Trophoblast cell (in vitro differentiated cells and primary cell): ENCODE measurements at places on chromosomes 12 and 14.

DNA sequence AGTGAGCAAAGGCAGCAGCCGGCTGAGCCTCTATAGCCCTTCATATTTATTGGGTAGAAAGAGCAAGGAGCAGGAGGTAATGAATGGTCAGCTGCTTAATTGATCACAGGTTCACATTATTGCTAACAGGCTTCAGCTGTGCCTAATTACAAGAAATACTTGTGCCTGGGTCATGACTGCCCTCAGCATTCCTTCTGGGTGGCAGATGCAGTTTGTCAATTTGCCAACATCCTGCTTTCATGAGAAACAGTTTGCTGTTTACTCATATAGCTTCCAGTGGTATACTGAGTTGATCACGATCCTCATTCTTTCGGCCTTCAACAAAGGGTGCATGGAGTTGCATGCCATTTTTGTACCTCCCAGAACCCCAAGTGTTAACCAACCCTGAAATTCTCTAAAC is 81.0 kb upstream of the PLEKHG7 start:
- no peak overlapping the region for H3K27ac ChIP-seq
- no peaks in the 10 kb centered on the region for H3K36me3 ChIP-seq
- H3K27me3 ChIP-seq = no peaks in the 10 kb centered on the region

DNA sequence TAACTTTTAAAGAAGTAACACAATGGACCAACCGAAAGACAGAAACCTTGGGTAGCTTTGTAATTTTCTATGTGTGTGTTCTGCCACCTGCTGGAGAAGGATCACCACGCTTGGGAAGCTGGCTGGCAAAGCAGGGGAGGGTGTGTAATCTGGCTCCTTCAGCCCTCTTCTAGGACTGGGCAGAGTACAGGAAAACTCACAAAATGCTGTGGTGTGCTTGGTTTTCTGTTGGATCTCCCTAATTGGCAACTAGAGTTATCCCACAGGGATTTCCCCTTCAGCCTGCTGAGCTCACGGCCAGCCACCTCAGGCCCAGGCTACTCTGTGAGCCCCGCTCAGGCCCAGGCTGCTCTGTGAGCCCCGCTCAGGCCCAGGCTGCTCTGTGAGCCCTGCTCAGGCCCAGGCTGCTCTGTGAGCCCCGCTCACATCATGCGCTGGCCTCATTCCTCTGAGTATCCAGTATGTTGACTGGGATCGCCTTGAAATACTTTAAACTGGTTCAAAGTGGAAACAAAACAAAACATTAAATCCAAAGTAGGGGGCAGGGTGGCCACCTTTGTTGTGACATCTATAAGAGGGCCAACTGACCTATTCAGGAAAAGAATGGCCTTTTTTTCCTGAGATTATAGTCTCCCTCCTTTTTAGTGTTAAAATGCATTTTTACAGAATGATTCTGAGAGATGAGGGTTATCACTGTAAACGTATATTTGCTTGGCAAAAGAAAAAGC is 52.0 kb upstream of the RNU6-8 start:
- peaks cover 4% of the 10 kb centered on the region for H3K4me1 ChIP-seq
- no peaks in the 10 kb centered on the region for H3K27me3 ChIP-seq
- H3K36me3 ChIP-seq = no peaks in the 10 kb centered on the region

DNA sequence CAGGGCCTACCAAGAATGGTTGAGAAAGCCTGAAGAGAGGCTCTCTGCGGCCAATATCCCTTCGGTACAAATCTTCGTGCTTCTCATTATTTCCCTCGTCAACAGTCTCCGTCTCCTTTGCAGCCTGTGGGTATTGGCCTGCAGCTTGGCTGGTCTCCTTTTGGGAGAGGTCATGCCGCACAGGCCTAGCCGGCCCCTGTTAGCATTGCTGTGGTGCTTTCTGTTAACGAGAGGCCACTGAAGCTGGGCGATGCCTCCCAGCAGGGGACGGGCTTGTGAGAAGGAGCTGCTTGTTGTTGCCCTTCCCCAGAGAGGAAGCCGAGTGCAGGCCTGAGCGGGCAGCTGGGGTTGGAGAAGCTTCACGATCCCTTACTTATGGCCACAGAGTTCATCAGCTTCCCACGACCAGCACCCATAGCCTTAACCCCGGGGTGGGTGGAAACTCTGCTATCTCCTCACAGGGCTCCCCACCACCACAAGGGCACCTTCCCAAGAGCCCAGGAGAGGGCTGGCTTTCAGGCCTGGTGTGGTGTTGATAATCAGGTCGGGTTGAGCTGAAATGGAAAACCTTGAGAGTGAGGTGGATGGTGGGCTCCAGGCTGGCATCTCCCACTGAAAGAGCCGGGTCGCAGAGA is 228.6 kb downstream of the ZFP36L1 start:
- H3K4me3 ChIP-seq = no peak overlapping the region
- H3K27me3 ChIP-seq = no peaks in the 10 kb centered on the region
- no peaks in the 10 kb centered on the region for H3K36me3 ChIP-seq

GRCh38 chr14:82180139-82180538 is 646.5 kb upstream of the SEL1L start:
- H3K36me3 ChIP-seq = no peaks in the 10 kb centered on the region
- no peak for DNase-seq
- no peaks in the 10 kb centered on the region for H3K4me1 ChIP-seq
- H3K27me3 ChIP-seq = no peaks in the 10 kb centered on the region
- no peak overlapping the region for H3K27ac ChIP-seq

GRCh38 chr12:122858591-122859302 is 23.5 kb downstream of the HIP1R start:
- no peak overlapping the region for H3K27ac ChIP-seq
- H3K36me3 ChIP-seq = peaks cover 9% of the 10 kb centered on the region
- DNase-seq = no peak
- no peak overlapping the region for H3K4me3 ChIP-seq
- H3K27me3 ChIP-seq = no peaks in the 10 kb centered on the region
- H3K4me1 ChIP-seq = peaks cover 4% of the 10 kb centered on the region

GRCh38 chr14:57835766-57836165 is 30.1 kb downstream of the SLC35F4 start:
- H3K4me1 ChIP-seq = no peaks in the 10 kb centered on the region
- H3K27me3 ChIP-seq = no peaks in the 10 kb centered on the region

DNA sequence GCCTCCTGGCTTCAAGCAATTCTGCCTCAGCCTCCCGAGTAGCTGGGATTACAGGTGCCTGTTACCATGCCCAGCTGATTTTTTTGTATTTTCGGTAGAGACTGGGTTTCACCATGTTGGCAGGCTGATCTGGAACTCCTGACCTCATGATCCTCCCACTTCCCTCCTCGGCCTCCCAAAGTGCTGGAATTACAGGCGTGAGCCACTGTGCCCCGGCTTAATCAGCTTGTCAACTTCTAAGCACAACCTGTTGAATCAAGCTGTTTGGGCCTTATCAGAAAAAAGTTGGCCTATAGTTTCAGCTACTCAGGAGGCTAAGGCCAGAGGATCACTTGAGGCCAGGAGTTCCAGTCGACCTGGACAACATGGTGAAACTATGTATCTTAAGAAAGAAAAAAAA is 7.9 kb downstream of the MARK3 start:
- no peaks in the 10 kb centered on the region for H3K27me3 ChIP-seq
- no peak overlapping the region for H3K27ac ChIP-seq
- H3K36me3 ChIP-seq = no peaks in the 10 kb centered on the region
- DNase-seq = no peak
- no peak overlapping the region for H3K4me3 ChIP-seq

DNA sequence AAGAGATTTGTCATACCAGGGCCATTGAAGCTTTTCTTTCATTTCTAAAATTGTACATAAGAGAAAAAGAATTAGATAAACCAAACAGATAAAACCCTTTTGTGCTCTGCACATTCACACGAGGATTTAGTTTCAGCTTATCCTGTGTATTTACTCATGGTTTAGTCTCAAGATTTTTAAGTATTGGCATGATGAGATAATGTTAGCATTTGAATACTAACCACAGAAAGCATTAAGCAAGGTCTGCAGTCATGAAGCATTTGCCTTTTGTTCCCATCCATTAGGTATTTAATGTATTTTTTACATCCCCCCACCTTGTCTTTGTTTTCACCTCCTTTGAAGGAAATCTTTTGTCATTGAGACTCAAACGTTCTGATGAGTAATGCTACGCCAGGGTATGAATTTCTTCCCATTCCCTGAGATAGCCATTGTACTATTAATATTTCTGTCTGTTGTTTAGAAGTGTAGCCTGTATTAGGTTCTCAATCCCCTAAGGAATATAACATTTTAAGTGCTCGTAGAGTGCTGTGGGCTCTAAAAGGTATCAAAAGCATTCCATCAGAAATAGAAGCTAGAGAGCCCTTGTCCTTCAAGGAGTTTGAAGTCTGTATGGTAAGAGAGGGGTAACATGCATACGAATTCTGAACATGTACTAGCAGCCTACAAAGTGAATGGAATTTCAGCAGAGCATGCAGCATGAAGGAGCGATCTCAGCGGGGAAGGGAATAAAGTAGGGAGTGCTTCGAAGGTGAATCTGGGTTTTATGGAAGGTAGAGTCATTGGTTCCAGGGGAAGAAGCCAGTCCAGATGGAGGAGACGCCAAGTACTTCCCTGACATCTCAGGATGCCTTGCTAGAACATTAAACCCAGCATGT is 22.3 kb downstream of the CRADD start:
- no peak overlapping the region for H3K4me3 ChIP-seq
- no peak for DNase-seq
- H3K27ac ChIP-seq = no peak overlapping the region
- H3K4me1 ChIP-seq = peaks cover 2% of the 10 kb centered on the region

GRCh38 chr12:46164186-46164761 is 104.6 kb downstream of the SLC38A1 start:
- H3K27me3 ChIP-seq = no peaks in the 10 kb centered on the region
- peak overlapping the region; percentile 92 for H3K27ac ChIP-seq
- H3K4me1 ChIP-seq = peaks cover 23% of the 10 kb centered on the region
- DNase-seq = peak; percentile 61

DNA sequence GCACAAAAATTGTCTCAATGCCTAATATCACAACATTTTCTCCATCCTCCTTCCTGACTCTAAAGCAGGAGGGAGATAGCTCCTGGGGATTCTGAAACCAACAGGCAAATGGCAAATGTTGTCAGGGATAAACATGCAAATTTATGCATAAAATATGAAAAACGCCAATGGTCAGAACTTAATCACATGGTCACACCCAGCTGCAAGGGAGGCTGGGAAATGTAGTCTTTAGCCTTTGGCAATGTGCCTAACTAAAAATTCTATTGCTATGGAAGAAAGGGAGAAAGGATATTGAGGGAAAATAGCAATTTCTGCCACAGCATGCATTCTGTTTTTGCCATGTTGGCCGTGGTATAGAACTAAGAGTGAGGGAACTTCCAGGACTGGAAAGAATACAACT is 11.7 kb upstream of the OASL start:
- no peak for DNase-seq
- no peaks in the 10 kb centered on the region for H3K4me1 ChIP-seq
- no peak overlapping the region for H3K27ac ChIP-seq
- H3K27me3 ChIP-seq = no peaks in the 10 kb centered on the region
- H3K36me3 ChIP-seq = no peaks in the 10 kb centered on the region

- no peaks in the 10 kb centered on the region for H3K36me3 ChIP-seq
- H3K4me3 ChIP-seq = peak within 1 kb of the TSS; percentile 65
- peaks cover 23% of the 10 kb centered on the region for H3K27me3 ChIP-seq
Observed at GRCh38 chr14:90061685-90062126, at the start of gene KCNK13. KCNK13 (plus strand) TSS chr14:90061994; CDS start chr14:90062206, 212 bp downstream.

- no peak overlapping the region for H3K4me3 ChIP-seq
- H3K4me1 ChIP-seq = peaks cover 2% of the 10 kb centered on the region
- H3K27me3 ChIP-seq = no peaks in the 10 kb centered on the region
- DNase-seq = no peak
Observed at GRCh38 chr12:93857279-93857938, 180.2 kb downstream of the CRADD start.

DNA sequence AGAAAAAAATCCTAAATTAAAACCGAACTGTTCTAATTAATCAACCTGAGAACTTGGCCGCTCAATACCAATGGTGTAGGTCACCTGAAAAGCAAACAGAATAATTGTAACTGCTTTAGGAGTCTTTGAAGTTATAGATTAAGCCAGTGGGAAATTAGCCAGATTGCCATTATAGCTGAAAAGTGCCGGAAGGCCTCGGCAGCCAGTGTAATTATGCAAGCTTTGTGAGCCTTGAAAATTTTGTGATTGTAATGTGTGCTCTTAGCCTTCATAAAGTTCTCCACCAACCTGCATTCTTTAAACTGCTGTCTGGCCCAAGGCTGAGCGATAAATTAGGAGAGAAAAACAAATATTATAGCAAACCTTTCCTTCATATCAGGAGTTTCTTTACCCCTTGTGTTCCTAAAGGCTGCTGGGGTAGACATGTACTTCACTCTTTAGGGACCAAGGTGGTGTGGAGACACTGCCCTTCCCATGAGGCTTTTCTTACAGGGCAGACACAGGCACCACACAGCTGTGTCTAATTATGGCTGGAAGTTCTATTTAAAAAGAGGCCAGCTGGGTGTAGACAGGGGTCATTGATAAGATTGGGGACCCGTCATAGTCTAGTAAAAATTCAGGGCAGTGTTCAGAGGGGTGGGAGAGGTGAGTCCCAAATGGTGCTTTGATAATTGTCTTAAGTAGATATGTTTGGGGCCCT is 991.2 kb downstream of the FLRT2 start:
- H3K36me3 ChIP-seq = no peaks in the 10 kb centered on the region
- H3K27ac ChIP-seq = no peak overlapping the region
- no peaks in the 10 kb centered on the region for H3K27me3 ChIP-seq
- H3K4me3 ChIP-seq = no peak overlapping the region
- DNase-seq = no peak
- H3K4me1 ChIP-seq = no peaks in the 10 kb centered on the region

- H3K4me1 ChIP-seq = no peaks in the 10 kb centered on the region
- no peak overlapping the region for H3K4me3 ChIP-seq
- no peak overlapping the region for H3K27ac ChIP-seq
- H3K27me3 ChIP-seq = no peaks in the 10 kb centered on the region
- no peaks in the 10 kb centered on the region for H3K36me3 ChIP-seq
Observed at GRCh38 chr12:18749386-18749957, 11.6 kb downstream of the CAPZA3 start.

DNA sequence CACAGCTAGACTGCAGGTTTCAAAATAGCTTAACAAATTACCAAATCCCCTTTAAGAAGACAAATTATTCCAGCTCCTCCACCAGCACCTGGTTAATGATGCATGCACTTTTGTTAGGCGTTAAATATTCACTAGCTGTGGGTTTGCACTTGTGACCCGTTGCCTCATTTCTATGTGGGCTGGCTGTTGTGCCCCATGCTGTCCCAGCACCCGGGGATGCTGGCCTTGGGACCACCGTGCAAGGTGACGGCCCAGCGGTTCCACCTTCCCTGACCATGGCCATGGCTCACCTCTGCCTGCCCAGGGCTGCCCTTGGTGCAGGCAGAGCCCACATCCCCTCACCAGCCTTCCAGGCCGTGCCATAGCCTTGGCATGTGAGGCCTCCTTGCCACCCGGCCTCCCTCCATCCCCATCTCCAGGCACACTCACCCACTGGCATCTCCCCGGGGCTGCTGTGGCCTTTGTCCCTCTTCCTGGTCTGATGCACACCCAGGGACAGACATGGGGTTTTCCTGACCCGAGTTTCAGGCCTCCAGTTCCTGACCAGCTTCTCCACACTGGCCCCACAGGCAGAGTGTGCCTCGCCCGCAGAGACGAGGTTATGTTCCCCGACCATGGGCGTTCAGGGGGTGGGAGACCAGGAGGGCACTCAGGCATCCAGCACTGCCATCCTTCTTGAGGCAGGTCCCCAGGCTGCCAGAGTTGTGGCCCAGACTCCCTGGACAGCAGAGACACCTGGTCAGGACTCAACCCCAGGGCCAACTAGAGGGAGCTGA is 20.3 kb upstream of the C14orf180 start:
- H3K4me1 ChIP-seq = no peaks in the 10 kb centered on the region
- H3K36me3 ChIP-seq = no peaks in the 10 kb centered on the region
- DNase-seq = no peak
- H3K27ac ChIP-seq = no peak overlapping the region
- no peaks in the 10 kb centered on the region for H3K27me3 ChIP-seq
- H3K4me3 ChIP-seq = no peak overlapping the region

- no peak overlapping the region for H3K27ac ChIP-seq
- no peaks in the 10 kb centered on the region for H3K36me3 ChIP-seq
- H3K4me3 ChIP-seq = no peak overlapping the region
- H3K4me1 ChIP-seq = peaks cover 5% of the 10 kb centered on the region
Observed at GRCh38 chr14:72599579-72600470, 294.1 kb downstream of the DPF3 start.
